ENCODE measurements at places on chromosomes 4 and X. TPM values are rescaled to one million over a fixed set of nuclear protein-coding genes. Genes with fewer than 3 reads are reported as not detected.

The CCSER1 gene
- polyA plus RNA-seq, result 4.2 TPM

DNA sequence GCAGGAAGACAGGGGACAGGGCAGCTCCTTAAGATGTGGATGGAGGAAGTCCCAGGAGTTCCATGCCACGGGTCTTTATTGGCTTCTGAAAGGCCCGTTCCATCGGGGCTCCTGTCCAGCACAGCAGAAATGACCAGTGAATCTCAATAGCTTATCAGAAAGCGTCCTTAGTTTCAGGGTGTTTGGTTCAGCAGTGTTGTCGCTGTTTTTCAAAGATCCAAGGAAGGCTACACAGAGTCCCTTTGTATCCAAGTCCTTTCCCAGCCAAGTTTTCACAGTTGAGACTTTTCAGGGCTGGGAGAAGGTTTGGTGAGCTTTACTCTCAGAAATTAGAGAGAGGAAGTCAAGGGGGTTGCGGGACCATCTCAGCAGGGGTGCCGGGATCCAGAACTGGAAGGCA, 5.0 kb upstream of the ZCCHC4 start:
- no peak for DNase-seq

GRCh38 chr4:163565226-163566135, 71.0 kb downstream of the TMA16 start:
- no peak for DNase-seq

GRCh38 chr4:109411964-109412363, 21.7 kb upstream of the SEC24B start:
- DNase-seq, result no peak

The RBM46 gene
- polyA plus RNA-seq, result not detected

GRCh38 chr4:79450053-79450452, 42.0 kb upstream of the GK2 start:
- DNase-seq, result no peak

The AKAP4 gene
- polyA plus RNA-seq, result not detected

- no peak for DNase-seq
Observed at GRCh38 chrX:81168391-81168790, 33.3 kb downstream of the HMGN5 start.

The CTAG1B gene
- not detected for polyA plus RNA-seq

The PPARGC1A gene
- polyA plus RNA-seq, result 3.8 TPM

- DNase-seq, result no peak
Observed at GRCh38 chr4:7358100-7358735, 76.5 kb downstream of the PSAPL1 start.

- peak; percentile 64 for DNase-seq
Observed at GRCh38 chr4:7392438-7393421, 42.0 kb downstream of the PSAPL1 start.

DNA sequence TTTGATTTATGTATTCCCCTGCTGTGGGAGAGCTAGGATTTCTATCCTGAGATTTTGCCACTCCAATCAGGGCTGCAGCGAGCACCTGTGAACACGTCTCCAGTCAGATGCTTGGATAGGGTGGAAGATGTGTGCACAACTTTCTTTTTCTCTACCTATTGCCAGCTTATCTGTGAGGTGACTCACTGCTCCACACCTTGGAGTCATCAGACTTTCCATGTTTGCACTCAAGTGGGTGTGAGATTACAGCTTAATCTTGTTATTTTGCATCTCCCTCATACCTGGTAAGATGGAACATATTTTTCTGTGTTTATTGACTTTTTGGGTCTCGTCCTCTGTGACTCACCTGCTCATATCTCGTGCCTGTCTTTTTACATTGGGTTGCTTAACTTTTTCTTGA, 32.2 kb downstream of the PSAPL1 start:
- DNase-seq, result peak; percentile 20
